DMS153 (cell line): ENCODE measurements at places on chromosomes 4 and X.
A peak's percentile ranks its signal among the peaks of the same experiment; 100 is the strongest.

DNA sequence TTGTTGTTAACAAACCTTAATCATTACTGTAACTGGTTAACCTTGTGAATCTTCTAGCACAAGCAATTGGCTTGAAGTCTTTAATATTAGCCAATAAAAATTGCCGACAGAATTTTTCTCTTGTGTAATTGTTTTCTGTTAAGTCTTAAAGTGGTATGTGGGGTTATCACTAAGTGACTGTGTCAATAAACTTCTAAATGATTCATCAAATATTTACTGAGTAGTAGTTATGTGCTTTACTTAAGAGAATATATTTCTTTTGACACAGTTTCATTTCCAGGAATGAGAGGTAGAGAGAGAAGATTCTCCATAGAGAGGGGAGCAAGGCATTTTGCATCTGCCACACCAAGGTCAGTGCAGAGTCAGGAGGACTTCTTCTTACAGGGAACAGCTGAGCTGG, 2361.6 kb upstream of the AGA start:
- DNase-seq, result no peak

DNA sequence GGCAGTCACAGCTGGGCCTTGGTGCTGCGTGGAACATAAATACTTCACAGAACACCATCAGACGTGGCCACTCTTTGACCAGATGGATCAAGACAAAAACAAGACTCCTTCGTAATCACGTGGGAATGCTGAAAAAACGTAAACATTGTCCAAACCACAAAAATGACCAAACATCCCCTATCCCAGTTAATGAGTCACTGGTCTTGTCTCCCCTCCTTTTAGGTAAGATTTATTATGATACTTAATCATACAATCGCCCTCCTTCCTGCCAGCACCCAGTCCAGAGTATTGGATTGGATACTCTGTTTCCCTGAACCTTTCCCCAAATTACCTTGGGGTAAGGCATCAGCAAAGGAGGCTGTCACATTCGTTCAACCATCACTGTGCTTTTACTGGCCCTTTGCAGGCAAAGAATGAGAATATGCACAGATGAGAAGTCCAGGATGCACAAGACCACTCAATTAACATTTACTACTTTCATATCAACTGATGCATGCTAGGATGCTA, 601 bp upstream of the TCEANC start:
- DNase-seq, result no peak

DNA sequence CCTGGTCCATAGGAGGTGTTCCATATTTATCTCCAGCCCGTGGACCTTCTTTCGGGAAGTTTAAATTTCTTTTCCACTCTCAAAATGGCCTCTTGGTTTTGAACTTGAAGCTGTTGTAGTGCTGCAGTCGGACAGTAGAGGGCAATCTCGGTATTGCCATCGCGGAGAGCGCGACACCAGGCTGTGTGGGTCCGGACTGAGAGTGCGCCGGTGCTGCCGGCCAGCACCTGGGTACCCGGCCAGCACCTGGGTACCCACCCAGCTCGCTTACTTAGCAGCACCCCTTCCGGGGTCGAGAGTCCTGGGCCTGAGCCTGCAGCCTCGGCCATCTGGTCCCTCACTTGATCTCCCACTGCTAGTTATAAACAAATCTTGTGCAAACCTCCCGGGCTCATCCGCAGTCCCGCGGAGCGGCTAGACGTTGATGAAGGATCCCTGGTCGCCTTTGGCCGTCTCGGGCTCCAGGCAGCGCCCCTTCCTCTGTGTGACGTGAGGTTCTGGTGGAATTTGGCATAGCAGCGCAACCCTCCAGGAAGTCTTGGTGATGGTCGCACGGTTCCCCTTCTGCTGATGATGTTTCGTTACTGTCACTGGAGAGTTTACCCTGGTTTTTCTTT, 18.0 kb downstream of the FAM9A start:
- no peak for DNase-seq

GRCh38 chr4:128675083-128675482, 134.4 kb upstream of the JADE1 start:
- DNase-seq, result no peak

DNA sequence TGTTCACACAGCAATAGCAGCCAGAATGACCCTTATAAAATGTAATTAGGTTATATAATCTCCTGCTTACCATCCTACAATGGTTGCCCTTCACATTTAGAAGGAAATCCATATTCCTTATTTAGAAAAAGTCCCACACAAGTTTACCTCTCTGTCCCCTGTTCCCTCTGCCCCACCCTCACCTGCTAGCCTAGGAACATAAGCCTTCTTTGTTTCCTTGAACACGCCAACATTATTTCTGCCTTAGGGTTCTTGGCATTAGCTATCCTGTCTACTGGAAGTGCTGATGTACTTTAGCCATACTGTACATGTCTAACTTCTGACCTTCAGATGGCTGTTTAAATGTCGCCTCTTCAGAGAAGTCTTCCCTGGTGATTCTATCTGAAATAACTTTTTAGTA, 28.4 kb upstream of the USP53 start:
- no peak for DNase-seq

DNA sequence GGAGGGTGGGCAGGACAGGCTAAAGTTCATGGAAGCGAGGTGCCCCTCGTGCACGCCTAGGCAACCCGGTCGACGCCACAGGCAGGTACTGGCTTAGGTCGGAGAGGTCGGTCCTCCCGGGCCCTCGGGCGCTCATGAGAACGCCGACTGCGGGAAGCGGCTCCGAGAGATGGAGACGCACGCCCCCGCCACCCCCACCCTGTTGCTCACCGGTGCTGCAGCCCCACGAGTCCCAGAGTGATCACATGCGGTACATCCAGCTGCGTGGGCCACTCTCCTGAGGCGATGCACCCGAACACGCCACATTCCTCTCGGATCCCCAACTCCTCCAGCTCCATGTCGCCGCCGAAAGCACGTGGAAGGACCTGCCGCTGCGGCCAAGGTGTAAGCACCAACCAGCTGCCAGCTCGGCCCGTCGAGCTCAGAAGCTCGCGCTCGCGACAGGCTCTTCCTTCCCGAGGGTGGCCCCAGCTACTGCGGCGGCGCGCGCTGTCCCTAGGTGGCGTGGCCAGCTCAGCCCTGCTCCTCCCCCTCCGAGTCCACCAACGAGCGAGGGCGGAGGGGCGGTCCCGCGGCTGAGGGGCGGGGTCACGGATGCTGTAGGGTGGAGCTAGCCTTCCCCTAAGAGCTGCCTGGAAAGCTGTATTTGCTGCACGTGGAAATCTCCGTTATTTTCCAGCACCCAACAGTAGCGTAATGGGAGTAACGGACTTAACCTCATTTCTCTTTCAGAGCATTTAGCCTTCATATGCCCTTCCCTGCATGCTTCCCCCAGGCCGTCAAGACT, at the start of gene PPAT:
PPAT (minus strand) TSS at position 476 of the 787 bp plus-strand sequence; CDS start at position 338, 138 bp downstream.
- peak; percentile 97 for DNase-seq

GRCh38 chr4:102493794-102494193, 7.4 kb upstream of the NFKB1 start:
- DNase-seq, result peak; percentile 96

DNA sequence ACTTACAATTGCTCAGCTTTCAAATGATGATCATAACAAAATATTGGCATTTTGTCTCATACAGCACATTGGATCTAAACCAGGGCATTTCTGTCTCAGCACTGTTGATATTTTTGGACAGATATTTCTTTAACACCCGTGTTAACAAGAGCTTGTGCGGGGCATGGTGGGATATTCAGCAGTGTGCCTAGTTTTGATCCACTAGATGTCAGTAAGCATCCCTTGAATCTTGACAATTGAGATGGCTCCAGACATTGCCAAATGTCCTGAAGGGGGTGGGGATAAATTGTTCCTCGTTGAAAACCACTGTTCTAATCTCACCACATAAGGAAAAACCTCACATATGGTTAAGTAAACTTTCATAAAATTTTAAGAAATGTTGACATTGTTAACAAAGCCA, 806.3 kb downstream of the STIM2 start:
- no peak for DNase-seq

GRCh38 chr4:73690051-73690738, 50.2 kb upstream of the CXCL8 start:
- DNase-seq, result no peak

DNA sequence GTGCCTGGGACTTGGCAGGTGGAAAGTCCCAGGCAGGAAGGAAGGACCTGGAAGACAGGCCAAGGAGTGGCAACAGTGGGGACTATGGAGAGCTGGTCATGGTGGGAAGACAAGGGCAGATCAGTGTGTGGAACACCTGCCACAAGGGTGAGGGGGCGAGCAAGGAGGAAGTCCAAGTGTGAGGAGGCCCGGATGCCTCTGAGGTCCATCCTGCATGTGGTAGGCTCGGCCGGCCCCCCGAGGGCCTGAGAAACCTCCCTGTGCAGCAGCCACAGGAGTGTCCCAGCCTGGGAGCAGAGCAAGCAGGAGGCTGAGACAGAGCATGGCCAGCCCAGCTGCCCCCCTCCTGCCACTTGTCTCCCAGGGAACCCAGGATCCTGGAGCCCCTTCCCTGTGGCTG, 40.5 kb upstream of the PSAPL1 start:
- no peak for DNase-seq

GRCh38 chr4:111855308-111855707, 289.9 kb upstream of the FAM241A start:
- no peak for DNase-seq

- DNase-seq, result peak; percentile 8
Observed at GRCh38 chrX:120262859-120263708, 12.5 kb downstream of the ZBTB33 start.
